Activated naive CD4-positive, alpha-beta T cell treated with Interleukin-2 at 50 U/mL for 16 hours (primary cell): ENCODE measurements at places on chromosomes 7 and 10.

DNA sequence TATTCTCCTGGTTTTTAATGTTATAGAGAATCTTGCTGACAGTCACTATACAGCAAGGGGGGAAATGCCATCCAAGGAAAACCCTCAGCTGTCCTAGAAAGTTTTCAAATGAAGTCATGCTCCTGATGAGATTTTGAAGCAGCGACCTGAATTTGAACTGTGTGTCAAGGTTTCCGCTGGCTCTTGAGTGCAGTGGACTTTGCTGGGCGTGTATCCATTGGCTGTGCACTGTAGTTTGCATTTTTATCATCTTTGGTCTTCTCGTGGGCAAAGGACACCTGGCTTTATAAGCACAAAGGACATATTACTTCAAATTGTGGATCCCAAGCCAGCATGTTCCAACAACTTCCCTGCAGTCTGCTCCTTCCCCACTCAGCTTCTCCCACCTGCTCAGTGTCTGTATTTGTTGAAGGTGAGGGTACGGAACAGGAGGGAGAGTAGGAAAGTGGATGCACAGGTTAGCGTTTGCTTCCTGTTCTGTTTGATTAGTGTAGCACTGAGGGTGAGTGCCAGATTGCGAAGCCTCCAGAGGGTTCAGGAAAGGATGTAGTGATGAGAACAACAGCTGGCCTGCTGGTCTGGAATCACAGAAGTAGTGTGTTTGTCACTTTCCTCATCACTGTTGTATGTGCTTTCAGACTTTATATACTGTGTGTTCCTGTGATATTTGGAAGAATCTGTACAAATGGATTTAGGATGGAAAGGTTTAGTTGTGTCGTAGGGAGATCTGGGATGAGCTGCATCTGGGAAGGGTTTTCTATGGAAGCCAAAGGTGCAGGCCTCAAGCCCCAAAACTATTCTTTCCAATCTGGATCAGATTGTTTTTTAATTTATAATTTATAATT lies 204.8 kb downstream of the BMPER start:
- DNase-seq = no peak

DNA sequence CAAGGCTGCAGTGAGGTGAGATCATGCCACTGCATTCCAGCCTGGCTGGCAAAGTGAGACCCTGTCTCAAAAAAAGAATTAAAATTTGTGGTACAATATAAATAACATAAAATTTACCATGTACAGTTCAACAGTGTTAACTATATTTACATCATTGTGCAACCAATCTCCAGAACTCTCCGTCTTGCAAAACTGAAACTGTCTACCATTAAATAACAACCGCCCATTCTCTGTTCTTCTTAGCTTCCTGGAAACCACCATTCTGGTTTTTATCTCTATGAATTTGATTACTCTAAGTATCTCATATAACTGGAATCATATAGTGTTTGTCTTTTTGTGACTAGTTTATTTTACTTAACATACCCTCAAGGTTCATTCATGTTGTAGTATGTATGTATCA lies 167.6 kb downstream of the AUTS2 start:
- no peak for DNase-seq

DNA sequence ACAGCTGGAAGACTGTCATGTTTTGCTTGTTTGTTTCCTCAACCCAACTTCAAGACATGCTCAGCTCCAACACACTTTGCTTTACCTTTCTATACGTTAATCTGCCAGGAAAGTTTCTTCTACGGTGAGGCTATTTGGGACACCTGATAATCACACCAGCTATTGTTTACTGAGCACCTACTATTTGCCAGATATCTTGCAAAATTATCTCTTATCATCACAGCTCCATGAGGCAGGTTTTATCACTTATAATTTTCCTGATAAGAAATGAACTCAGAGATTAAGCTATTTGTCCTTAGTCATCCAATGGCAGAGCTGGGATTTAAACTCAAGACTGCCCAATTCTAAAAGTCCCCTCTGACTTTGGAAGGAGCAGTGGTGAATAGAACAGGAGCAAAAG lies 117.4 kb downstream of the CREB5 start:
- no peak for DNase-seq

DNA sequence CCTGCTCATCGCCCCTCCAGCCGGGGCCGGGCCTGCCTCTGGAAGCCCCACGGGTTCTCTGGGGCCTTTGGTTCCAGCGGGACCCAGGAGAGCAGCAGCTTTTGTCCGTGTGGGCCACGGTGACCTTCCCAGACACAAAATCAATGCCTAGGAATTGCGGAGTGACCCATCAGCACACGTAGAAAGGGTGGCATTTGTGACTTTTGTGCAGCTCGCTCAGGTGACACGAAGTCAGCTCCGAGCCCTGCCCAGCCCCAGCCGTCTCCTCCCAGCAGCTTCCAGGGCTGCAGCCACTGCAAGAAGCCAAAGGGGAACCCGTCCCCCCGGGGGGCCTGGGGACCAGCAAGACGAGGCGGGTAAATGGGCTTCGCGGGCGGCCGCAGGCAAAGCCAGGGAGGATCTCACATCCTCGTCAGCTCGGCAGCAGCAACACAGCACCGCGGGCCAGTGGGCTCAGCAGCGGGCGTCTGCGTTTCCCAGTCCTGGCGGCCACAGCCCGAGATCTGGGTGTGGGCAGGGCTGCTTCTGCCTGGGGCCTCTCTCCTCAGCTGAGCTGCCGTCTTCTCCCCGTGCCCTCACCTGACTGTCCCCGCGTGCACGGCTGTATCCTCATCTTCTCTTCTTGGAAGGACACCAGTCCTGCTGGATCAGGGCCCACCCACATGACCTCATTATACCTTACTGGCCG lies 88.5 kb downstream of the PAXIP1 start:
- no peak for DNase-seq

DNA sequence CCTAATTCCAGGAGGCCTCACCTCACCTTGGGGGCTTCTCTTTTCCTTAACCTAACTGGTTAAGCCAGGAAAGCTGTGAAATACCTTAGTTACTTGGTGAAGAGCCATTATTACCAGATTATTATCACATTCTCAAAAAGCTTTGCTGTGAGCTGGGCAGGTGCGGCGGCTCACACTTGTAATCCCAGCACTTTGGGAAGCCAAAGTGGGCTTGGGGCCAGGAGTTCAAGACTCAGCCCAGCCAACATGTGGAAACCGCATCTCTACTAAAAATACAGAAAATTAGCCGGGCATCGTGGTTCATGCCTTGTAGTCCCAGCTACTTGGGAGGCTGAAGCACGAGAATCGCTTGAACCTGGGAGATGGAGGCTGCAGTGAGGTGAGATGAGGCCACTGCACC lies 102.4 kb upstream of the KLF6 start:
- peak; percentile 24 for DNase-seq

- DNase-seq = no peak
Observed at GRCh38 chr7:130379921-130380860, at the start of gene CPA1. Gene CPA1 (plus strand): TSS chr7:130380494. CDS start chr7:130380521, 27 bp downstream.

GRCh38 chr10:96840841-96841518 lies 8.9 kb downstream of the LCOR start:
- no peak for DNase-seq

DNA sequence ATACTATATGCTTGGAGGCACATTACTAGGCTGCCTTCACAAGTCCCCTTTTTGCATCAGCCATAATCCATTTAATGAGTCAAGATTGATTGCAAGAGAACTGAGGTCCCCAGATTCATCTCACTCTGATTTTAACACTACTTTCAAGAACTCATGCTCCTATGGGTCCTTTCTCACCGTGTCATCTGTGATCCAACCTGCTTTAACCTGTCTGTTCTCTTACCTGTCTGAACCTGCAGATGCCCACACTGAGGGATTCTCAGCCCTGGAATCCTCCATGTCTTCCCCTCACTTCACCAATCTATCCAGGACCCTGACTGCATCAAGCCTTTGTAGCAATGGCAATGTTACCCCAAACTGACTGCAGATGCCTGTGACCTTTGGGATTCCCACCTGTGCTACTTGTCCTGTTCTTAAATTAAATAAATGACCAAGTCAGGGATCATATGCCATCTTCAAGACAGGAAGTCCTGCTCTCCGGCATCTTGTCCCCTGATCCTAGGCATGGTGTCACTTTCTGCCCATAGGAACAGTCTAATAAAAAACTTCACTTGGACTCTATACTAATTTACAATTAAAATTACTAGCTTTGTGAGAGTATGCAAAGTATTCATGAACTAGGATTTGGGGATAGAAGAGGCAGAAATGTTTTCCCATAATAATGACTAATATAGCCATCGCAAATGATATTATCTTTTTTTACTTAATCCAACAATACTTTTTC lies 25.9 kb upstream of the GOT1 start:
- no peak for DNase-seq

- no peak for DNase-seq
Observed at GRCh38 chr7:115822380-115822779, 208.2 kb downstream of the TFEC start.

- DNase-seq = no peak
Observed at GRCh38 chr10:54853883-54854282, 52.9 kb upstream of the PCDH15 start.

DNA sequence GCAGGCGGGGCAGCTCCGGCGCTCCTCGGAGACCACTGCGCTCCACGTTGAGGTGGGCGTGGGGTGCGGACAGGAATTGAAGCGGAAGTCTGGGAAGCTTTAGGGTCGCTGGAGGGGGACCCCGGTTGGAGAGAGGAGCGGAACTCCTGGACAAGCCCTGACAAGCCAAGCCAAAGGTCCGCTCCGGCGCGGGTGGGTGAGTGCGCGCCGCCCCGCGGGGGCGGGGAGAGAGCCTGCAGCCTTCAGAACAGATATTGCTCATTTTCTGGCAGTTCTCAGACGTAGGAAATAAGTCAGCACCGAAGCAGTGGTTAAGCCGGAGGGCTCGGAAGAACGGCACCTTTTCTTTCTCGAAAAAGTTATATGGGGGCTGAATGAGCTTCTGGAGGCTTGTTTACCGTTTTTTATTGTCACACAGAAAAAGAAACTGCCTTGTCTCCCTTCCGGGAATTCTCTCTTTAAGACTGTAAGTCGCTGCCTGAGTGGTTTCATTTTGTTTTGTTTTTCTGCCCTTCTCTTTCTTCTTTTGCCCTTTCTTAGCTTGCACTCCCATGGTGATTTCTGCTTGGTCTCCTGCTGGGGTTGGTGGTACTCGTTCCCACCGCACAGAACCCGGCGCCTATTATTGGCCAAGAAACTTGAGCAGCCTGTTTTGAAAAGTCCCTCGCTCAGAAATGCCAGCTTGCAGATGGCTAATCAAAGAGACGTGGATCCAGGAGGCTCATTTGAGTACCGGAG lies 732 bp downstream of the FAS start:
- peak; percentile 83 for DNase-seq

- DNase-seq = no peak
Observed at GRCh38 chr10:102423372-102423968, 2.8 kb downstream of the FBXL15 start.

GRCh38 chr7:152177681-152178404 lies 152.4 kb downstream of the GALNT11 start:
- DNase-seq = no peak

DNA sequence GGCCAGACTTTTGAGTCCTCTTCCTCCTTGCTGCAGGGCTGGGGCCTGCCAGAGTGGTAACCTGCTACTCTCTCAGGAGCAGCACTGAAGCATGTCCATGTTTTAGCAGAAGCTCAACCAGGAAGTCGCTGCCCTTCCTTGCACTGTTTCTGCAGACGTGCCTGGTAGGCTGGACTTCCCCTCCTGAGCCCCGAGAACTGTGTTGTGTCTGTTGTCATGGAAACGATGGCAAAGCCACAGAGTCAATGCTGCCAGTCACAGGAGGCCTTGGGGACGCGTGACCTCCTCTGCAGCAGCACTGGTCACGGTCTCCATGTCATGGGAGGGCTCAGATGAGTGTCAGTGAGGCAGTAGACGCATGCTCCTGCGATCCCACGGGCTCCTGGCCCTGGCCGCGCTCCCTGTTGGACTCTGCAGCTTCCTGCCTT lies 145.5 kb downstream of the FANK1 start:
- DNase-seq = peak; percentile 66

DNA sequence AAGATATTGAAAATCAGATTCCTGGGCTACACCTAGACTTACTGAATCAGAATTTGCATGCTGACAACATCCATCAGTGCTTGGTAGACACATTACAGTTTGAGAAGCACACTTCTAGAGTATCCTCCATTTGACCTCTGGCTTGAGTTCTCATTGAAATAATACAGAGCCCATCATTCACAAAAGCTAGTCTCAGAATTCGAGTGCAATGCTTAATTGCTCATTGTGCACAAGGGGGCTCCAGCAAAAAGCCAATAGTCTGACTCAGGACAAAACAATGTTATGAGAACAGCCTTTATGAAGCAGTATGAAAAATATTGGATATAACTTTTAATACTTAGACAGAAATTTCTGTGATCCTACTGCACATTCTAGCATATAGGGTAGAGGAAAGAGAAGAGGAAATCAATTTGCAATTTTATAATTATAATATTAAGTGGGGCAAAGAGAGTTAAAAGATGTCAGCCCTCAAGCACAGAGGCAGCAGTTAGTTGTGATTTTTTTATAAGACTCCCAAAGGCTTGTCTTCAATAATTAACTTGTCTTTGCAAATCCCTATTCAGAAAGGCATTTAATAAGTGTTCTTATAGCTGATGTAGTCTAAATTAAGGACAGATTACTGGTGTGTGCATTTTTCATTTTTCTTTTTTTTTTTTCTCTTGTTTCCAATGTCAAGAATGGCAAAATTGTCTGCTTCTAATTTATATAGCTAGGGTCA lies 105.8 kb upstream of the ANK3 start:
- DNase-seq = no peak

DNA sequence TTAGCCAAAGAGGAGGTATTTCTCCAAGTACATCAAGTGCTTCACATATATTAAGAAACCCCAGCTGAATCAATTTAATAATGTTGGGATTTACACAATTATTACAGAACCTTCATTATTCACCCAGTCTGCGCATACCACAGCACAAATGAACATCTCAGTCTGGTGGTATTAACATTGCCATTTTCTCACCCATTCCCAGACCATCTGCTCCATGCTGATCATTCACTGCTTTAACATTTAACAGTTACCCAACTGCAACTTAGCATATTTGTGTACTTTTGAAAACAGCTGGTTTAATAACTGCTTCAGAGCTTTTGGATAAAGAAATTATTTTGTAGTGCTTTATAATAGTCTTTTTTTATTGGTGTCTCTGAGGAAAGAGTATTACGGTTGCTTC lies 1072.1 kb downstream of the NXPH1 start:
- no peak for DNase-seq

- DNase-seq = peak; percentile 63
Observed at GRCh38 chr7:43260980-43261878, 148.8 kb downstream of the HECW1 start.

DNA sequence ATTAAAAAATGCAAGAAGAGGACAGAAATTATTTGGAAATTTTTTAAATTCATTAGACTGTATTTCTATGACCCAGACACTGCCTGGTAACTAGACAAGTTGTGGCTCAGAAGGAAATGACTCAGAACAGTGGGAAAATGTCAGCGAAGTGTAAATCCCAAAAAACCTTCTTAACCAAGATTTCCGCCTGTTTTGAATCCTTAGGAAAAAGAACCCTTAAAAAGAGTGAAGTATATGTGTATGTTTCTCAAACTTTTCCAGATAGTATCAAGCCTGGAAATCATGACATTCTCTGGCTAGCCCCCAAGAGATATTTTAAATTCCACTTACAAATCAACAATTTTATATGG lies 42.7 kb upstream of the PLXNA4 start:
- no peak for DNase-seq
